ENCODE measurements at places on chromosomes 4 and X.
A peak's percentile ranks its signal among the peaks of the same experiment; 100 is the strongest.

DNA sequence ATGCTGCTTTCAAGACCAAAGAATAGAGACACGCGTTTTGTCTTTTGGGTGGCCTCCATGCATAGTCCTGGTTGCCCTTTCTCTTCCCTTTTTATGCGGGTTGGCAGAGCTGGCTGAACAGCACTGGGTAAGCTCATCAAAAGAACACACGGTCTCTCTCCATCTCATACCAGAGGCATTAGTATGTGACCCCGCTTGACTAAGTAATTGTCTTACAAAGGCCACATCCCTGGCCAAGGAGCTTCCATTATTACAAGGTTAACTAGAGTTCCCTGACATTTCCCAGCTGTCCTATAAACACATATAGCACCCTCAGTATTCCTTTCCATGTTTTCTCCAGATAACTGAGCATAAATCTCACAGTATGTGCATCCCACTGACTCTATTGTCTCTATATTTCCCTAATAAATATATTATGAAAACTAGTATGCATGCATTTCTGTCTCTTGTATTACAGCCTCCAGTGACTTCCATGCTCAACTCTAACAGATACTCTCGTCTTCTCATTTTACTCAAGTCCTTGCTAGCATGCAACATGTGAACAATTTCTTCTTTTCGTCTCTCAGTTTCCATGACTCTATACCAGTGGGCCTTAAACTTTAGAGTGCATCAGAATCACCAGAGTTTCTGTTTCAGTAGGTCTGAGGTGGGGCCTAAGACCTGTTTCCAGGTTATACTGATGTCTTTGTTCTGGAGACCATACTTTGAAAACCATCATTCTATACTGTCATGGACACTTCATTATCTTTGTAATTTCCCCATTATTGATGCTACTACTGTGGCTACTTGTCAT lies 247.7 kb upstream of the ARSJ start:
- DNase-seq: no peak

DNA sequence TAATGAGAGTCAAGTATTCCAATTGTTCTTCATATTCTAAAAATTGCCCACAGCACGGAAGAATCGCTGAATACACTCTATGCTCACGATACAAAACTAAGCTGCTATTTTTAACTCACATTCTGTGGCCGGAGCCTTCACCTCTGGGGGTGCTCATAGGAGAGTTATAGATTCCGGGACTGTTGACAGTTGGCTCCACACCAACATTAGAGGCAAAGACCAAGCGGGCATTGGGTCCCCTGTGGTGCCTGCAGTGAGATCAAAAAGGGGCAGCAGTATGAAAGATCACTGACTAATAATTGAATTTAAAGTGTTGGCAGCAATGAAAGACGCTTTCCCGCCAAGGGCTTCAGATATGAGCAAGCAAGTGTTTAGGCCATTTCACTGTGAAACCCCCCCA lies 146.0 kb downstream of the TMEM144 start:
- DNase-seq: peak; percentile 2

- no peak for DNase-seq
These were observed 2.5 kb downstream of the ARAP2 start for GRCh38 chr4:36241771-36242170.

- DNase-seq: no peak
These were observed 71.1 kb downstream of the HADH start for GRCh38 chr4:108060686-108061321.

GRCh38 chr4:40121515-40121914 lies 64.9 kb downstream of the N4BP2 start:
- DNase-seq: no peak

DNA sequence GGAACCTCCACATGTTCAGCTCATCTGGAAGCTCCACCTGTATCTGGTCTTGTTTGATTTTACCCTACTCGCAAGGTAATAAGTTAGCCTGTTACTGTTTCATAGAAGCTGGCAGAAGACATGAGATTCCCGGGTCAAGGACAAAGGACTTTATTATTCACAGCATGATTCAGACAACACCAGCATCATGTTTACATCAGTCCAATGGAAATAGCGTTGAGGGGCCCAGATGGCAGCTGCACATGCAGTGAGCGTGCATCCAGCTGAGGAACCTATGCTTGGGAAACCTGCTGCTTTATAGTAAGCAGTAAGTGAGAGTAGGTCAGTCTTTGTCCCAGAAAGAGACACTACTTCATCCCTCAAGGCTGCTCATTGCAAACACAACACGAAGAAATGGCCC lies 19.8 kb downstream of the TSPAN5 start:
- no peak for DNase-seq

DNA sequence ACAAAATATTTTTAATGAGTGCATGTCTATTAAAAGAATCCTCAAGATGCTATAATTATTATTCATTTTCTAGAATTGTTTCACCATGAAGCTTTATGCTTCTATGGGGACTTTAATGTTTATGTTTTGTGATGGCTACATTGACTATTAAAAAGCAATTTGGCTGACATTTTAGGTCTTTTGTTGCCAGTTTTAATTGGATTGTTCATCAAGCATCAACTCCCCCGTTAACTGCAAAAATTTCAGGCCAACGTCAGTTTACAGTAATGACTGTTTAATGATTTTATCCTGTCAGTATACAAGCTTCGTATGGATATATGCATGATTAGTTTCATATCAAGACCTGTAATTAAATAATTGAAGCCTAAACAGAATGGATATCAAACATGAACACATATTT lies 422.8 kb downstream of the SH2D1A start:
- peak; percentile 13 for DNase-seq

DNA sequence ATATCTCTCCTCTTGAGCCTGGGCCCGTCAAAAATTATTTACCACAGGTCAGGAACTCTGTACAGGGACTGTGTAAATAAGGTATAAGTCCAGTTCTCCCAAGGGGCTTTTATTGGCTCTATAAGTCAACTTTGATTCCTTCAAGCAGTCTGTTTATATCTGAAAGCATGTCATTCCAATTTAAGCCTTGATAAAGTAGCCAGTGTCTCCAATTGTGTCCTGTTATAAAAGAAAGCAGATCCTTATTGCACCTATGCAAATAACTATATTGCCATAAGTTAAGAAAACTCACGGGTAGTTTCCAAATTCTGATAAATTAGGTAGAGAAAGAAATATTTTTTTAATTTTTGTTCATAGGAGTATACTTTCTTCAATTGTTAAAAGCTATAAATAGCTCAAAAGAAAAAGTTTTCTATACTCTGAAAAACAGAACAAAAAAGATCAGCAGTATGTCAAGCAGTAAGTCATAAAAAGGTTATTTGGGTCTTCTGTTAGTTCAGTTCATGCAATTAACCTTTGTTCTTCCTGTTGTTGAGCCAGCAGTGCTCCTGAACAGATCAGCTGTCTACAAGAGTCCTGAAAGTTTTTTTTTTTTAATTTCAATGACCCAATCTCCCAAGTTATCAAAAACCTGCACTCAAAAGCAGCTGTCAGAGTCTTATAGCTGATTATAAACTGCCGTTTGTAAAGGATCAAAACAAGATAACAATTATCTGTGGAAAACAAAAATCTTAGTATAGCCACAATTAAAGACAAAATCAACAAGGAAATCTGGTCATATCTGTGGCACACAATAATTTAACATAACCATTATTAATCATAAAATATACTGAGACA lies 178.4 kb upstream of the GALNT7 start:
- DNase-seq: no peak

DNA sequence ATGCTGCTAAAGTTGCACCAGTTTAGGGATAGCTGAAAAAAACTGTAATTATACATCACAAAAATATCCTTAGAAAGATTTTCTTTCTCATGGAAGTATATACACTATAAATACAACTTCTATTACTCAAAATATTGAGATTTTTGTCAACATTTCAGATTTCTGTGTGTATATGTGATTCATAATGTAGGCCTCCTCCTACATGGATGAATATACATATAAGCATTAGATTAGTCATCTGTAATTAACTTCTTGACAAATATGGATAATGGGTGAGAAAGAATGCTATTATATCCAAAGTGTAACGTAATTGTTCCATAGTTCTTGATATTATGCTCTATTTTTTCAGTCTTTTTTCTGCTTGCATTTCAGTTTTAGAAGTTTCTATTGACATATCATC lies 124.9 kb downstream of the CBLL2 start:
- DNase-seq: no peak

DNA sequence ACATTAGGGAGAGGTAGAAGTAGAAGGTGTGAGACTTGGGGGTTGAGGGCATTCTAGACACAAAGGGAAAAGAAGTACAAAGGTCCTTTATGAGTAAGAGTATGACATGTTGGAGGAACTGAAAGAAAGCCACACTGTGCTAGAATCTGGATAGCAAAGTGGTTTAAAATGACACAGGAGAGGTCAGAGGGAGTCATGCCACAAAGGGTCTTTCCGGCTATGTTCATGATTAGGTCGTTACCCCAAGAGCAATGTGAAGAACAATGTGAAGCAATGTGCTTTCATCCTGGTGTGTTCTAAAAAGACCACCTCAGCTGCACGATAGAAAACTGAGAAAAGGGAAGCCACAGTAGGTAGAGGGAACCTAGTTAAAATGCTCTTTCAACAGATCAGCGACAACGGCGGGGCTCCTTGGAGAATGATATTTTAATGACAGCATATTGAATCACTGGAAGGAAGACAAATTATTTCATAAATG lies 29.2 kb downstream of the SMIM14 start:
- DNase-seq: no peak

- no peak for DNase-seq
These were observed 186.4 kb upstream of the NDST3 start for GRCh38 chr4:117847849-117848248.

DNA sequence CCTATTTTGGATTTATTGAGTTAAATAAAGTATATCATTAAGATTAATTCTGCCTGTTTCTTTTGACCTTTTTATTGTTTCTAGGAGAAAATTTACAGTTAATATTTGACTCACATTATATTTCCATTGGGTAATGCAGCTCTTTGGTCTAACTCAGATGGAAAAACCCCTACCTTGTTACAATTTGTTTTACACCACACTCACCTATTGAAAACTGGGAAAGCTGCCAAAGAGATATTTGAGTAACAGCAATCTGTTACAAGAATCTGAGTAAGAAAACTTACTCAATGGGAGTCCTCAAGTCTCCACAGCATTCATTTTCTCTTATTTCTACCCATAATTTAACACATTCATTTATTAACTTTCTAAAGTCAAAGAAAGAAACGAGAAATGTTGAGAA lies 108.0 kb upstream of the TLL1 start:
- no peak for DNase-seq

- no peak for DNase-seq
These were observed 47.2 kb downstream of the RAB33B start for GRCh38 chr4:139501117-139501516.

DNA sequence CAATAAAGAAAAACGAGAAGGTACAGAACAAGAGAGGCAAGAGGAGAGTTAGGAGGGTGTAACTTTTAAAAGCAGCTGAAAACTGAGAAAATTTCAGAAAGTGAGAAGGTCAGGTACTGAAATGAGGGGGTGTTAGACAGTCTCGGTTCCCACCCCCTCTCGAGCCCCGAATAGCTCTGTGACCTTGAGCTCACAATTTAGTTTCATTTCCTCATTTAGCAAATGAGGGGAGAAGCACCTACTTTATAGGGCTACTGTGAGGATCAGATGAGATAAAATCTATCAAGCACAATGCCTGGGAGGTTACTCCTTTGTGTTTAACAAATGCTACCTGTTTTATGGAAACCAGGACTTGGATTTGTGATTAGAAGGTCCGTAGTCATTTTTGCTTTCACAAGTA lies 4.9 kb downstream of the UGT8 start:
- DNase-seq: no peak

- no peak for DNase-seq
These were observed 76.1 kb downstream of the SLC30A9 start for GRCh38 chr4:42066402-42066801.

DNA sequence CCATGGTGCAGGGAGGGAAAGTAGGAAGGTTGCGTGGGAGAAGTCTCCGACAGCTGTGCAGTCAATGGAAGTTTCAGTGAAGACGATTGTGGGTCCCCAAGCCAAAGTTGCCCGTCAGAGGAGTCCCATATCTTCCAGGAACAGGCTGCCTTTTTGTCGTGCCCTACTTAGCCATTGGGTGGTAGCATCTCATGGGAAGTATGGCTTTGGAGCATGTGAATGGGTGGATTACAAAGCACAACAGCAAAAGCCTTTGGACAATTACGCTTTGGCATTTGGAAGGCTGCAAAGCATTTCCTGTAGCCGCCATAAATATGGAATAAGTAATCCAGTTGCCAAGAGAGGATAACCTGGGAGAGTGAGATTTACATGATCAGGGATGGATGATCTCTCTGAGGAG lies 300.7 kb upstream of the BOD1L1 start:
- DNase-seq: no peak

DNA sequence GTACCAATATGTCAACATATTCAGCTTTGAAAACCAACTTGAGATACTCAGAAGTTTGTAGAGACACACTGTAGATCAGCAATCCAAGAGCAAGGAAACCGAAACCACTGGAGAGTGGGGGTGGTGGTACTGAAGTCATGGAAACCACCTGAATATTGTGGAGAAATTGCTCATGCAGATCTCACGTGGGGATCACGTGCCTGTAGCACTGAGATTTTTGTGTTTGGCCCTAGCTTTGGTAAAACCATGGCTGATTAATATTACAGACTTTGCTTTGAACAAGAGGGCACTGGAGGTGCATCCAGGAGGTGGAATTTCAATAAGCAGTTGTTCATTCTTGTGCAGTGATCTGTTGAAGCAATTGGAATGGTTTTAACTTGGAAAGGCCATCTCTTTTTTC lies 47.2 kb downstream of the GBA3 start:
- DNase-seq: no peak

DNA sequence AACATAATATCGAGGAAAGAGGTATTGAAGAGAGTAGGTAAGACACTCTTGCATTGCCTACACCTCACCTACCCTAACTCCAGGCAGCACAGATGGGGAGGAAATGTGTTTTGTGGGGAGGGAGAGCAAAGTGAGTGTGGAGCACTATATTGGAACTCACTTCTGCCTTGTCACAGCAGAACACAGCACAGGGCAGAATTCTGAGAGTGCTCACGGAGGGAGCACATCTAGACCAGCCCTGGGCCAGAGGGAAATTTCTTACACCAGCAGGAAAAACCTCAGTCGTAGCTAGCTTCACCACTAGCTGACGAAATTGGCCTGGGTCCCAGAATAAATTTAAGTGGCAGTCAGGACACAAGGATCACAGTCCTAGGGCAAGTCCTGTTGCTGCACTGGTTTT lies 517.3 kb downstream of the TMA16 start:
- no peak for DNase-seq

GRCh38 chrX:15653961-15654360 lies 10.6 kb downstream of the CLTRN start:
- DNase-seq: no peak

DNA sequence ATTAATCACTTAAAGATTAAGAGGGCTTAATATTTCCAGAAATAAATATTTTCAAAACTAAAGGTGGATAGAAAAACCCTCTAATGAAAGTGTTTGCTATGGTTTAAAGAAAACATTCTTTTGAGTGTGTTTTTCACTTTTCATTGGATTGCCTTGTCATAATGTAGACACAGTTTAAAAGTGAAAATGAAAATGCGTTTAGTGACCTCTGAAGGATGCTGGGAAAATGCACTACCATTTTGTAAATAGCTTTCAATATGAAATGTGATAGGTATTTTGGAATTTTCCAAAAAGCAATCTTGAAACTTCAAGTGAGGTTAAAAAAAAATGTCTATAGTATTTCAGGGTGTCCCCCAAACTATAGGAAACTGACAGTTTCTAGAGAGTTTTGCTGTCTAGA lies 642.2 kb downstream of the C4orf33 start:
- DNase-seq: no peak

Data from eye (tissue), 1 donor.